ENCODE measurements at places on chromosomes 13 and 19.

- DNase-seq, result no peak
Observed at GRCh38 chr13:46134961-46135522, 30.2 kb upstream of the CPB2 start.

DNA sequence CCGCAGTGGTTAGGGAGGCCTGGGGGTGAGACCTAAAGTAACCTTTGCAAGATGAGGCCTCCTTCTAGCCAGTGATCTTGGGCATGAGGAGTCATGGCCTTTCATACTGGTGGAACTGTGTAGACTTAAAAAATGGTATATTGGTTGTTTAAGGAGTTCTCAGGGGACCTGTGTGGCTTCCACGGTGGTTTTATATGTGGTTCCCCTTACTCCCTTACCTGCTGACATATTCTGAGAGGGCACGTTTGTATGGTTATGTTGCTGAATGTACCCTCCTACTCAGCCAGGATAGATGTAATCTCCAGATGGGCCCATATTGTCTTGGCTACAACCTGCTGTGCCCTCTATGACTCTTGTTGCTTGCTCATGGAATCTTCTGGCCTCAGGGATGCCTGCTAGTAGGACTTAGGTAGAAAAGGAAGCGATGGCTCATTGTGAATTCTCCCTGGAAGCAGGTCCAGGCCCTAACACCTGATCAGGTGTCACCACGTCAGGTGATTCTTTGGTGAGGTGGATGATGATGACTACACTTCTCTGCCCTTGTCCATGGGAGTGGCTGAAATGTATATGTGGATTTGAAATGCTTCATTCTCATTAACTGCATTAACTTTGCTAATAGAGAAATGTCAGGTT, 1.8 kb downstream of the ZNF460 start:
- DNase-seq, result no peak

GRCh38 chr19:7921302-7921966, 1.3 kb downstream of the SNAPC2 start:
- no peak for DNase-seq

DNA sequence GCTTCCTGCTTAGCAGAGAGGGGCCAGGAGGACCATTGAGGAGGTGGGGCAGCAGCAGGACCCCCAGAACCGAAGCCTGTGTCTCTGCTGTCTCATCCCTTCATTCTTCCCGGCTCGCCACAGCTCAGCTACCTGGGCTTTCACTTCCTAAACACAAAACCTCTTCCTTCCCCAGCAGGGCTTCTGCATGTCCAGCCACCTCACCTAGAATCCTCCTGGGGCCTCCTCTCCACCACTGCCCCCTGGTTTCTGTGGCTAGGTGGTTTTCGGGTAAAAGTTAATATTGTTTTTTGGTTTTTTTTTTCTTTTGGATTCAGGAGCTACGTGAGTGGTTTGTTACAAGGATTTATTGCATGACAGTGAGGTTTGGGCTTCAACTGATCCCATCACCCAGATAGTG, 61.8 kb upstream of the PABPC3 start:
- DNase-seq, result no peak

GRCh38 chr13:39148513-39148961, 110.3 kb downstream of the NHLRC3 start:
- peak; percentile 7 for DNase-seq

DNA sequence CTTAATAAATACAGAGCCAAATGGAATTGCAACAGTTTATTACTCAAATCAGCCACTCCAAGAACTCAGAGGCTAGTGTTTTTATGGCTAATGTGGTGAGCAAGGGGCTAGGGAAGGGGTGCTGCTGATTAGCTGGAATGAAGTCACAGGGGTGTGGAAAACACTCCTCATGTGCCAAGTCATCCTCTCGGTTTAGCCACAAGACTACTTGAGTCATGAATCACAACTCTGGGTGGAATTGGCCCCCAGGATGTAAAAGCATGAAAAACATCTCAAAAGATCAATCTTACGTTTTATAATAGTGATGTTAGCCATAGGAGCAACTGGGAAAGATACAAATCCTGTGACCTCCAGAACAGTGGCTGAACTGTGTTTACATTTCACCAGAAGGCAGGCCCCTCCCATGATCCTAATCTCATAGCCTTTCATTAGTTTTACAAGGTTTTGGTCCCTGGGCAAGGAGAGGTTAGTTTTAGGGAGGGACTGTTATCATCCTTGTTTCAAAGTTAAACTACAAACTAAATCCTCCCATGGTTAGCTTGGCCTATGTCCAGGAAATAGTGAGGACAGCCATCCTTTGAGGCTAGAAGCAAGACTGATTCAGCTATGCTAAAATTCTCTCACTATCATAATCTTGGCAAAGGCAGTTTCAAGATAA, 2020.1 kb upstream of the PCDH20 start:
- peak; percentile 54 for DNase-seq

Data from urothelium cell line (cell line).